ENCODE measurements at places on chromosomes 4 and X.

- DNase-seq = no peak
These were observed 698.5 kb downstream of the GRID2 start for GRCh38 chr4:93002240-93002639.

GRCh38 chr4:73704314-73705055, 35.9 kb upstream of the CXCL8 start:
- DNase-seq = no peak

DNA sequence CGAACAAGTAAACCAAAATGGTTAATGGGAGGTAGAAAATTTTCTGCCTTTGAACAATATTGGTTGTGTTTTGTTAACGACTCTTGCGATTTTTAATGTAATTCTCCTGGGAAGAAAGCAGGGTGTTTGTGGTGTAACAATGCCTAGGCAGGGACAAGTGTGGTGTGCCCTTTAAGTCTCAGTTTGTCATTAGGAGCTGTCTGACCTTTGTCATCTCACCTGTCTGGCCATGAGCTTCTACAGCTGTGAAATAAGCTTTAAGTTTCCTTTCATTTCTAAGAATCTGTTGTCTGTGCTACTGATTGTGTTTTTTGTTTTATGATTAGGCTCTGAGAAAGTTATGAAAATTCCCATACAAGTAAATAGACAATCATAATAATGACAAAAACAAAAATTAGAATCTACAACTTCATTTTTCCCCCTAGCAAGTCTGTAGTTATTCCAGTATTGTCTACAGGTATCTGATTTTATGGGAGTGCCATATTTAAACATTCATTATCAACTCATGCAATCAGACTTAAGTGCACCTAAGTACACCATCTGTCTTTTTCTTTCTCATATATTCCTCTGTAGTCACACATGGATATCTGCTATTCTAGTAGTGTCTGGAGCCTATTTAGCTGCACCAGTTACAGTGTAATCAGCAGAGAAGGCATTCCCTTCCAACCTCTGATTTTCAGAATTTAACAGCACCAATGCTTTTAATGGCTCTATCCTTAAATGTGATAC, 203.5 kb downstream of the PPARGC1A start:
- DNase-seq = no peak

DNA sequence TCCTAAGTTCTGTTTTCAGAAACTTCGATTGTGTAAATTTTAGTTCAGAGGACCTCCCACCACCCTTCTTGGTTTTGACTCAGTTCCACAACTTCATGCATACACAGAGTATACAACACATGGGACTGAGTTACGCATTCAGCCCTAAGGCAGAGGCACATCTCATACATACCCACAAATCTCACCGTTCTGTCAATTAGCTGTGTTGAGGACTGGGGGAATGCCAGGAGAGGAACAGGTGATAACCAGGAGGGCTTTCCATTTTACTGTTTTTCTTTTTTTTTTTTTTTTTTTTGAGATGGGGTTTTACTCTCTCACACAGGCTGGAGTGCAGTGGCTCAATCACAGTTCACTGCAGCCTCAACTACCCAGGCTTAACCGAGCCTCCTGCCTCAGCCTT, 150.2 kb downstream of the TSPAN5 start:
- no peak for DNase-seq

- no peak for DNase-seq
These were observed 90.4 kb upstream of the KIT start for GRCh38 chr4:54567327-54567726.

Measured in stimulated activated CD8-positive, alpha-beta memory T cell treated with anti-CD3 and anti-CD28 coated beads, Interleukin-12 subunit alpha, Interleukin-12 subunit beta, amount 100 ng/mL, for 1 hour (primary cell).